PC-3 (cell line): ENCODE measurements at places on chromosomes 4 and X. TPM values are rescaled to one million over a fixed set of nuclear protein-coding genes. Genes with fewer than 3 reads are reported as not detected.

DNA sequence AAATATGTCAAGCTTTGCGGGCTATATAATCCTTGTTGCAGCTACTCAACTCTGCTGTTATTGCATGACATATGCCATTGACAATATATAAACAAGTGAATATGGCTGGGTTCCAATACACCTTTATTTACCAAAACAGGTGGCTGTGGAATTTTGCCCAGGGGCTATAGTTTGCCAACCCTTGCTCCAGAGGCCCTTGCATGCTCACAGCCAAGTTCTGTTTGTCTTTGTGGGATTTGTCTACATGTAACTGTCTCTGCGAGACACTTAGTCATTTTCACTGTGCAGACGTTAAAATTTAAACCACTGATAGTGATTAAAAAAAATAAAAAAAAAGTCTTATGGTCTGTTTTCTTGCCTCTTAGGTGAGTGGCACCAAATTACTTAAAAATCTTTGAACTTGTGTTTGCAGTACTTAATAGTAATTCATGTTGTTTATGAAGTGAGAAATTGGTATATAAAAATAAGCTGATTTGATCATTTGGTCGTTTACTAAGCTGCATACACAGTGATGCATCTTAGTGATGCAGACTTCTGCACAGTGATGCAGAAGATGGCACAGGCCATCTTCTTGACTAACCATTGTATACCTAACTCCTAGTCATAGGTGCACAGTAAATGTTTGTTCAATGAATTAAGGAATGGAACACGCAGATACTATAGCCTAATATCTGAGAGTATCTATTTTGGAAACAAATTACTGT, 170.9 kb downstream of the FRMPD4 start:
- DNase-seq, result peak; percentile 85

- DNase-seq, result no peak
Observed at GRCh38 chrX:66676413-66676812, 37.5 kb upstream of the EDA2R start.

- no peak for DNase-seq
Observed at GRCh38 chrX:2924151-2924550, 5.0 kb downstream of the ARSD start.

DNA sequence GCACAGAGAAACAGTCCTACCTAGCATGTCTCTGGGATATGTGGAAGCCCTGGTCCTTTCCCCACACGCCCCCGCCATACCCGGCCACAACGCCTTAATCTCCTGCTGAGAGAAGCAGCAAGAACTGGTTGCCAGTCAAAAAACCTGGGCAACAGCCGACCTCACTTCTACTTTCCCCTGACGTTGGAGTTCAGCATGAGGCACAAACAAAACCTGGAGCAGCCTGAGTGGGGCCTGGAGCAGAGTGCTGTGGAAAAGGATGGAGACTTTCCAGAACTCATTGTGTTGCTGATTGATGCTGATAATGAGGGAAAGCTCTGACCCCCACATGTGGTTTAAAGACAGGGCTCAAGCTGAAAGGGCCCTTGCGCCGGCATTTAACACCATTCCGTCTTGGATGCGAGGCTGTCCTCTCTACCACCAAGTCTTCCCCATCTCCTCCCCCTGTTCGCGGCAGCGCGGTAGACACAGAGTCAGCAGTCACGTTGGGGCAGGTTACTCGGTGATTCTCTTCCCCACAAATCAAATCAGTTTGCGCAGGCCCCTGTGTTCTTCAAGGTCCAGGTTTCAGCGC, 666 bp downstream of the CCDC158 start:
- no peak for DNase-seq

GRCh38 chrX:117987373-117987772, 129.2 kb downstream of the KLHL13 start:
- DNase-seq, result peak; percentile 7

- no peak for DNase-seq
Observed at GRCh38 chr4:139710073-139710472, 44.5 kb downstream of the MGST2 start.

DNA sequence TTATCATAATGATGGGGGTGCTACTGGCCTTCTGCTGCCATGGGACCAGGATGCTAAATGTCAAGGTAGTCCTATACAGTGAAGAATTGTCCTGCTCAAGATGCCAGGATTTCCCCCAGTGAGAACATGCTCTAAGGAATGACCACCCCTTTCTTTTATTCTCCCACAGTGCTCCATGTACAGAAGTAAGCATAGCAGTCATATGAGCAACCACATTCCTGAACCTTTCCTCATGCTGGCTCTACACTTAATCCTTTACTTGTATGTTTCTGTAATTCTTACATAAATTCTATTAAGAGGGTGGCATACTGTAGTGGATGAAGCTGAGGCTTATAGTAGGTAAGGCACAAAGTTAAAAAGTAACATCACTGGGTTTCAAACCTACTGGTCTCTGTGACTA, 20.2 kb downstream of the CYP2U1 start:
- peak; percentile 5 for DNase-seq

GRCh38 chrX:109954333-109954732, 48.6 kb upstream of the TMEM164 start:
- peak; percentile 57 for DNase-seq

DNA sequence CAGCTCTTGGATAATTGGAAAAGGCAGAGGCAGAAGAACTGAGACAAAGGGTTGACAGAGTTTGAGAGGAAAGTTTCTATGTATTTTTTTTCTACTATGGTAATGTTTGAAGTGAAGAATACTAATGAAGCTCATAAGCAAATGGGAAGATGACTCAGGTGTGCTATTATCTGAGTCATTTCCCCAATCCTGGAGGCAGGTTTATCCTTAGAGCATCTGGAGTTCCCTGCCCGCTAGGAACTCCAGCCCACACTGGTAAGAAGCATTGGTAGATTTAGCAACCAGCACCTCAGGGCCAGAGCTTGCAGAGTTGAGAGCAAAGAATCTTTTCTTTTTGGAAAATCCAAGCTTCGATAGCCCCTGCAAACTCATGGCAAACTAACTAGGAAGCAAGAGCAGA, 55.2 kb downstream of the DOCK11 start:
- DNase-seq, result peak; percentile 62

- DNase-seq, result no peak
Observed at GRCh38 chrX:103099691-103100090, 6.7 kb upstream of the NXF3 start.

DNA sequence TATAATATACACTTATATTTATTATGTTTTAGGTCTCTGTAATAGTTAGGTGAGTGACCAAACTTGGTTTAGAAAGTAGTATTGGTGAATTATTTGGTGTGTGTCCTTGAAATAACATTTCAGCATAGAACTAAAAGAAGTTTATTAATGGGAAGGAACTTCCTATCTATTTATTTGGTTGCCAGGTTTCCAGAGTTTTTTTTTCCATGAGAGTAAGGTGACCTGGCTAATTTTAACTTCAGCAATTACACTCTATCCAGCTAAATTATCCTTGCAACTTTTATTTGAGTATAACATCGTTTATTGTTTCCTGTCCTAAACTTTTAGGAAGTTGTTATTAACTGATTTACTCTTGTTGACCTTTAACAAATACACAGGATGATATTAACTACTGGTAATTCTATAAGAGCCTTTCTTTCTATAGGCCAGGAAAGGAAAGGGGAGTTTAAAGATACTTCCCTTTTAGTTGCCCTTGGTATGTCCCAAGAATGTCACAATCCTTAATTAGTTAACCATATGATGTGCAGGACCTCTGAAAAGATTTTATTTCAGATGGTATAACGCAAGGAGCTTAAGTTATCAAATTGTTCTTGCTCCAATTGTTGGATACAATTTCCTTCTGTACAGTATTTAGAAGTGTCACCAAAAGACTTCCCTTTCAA, 18.9 kb downstream of the PRDM8 start:
- no peak for DNase-seq

DNA sequence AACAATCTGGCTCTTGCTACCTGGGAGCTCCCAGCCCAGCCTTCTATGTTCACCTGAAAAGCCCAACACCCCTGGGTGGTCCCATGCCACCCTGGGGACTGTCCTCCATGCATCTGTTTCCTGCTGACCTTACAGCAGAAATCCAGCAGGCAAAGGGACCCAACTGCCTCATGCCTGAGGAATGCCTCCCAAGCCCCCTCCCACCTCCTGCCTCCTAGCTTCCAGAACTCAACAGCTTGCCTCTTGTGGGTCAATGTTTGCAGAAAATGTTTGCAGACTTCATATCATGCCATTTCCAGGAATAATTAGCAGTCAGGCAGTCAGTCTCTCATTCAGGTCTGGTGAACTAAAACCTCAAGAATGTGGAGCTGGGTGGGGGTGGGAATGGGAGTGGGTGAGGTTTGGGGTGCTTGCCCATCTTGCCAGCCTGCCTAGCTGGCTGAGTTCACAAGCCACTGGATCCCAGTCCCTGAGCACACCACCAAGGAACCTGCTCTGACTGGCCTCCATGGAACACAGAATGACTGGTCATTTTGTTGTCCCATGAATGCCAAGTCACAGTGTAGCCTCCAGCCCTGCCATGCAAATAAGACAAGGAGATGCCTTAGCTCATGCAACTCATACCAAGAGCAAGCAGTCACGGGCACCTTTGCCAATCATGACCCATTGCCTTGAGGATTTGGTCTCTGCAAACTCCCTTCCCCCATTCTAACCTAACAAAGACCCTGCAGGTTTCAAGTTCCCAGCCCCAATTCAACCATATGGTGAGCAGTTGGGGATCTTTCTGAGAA, 12.1 kb upstream of the PLAC1 start:
- DNase-seq, result peak; percentile 91

EPHA5 gene
- 2.0 and 2.2 TPM in 2 replicates for total RNA-seq

TSPAN7 gene
- total RNA-seq, result not detected in 2 replicates
